Type B pancreatic cell (in vitro differentiated cells): ENCODE measurements at places on chromosomes 11 and 22. TPM values are rescaled to one million over a fixed set of nuclear protein-coding genes. Genes with fewer than 3 reads are reported as not detected.
A peak's percentile ranks its signal among the peaks of the same experiment; 100 is the strongest.

Gene OR51B5
- not detected in 2 replicates for total RNA-seq

Gene PLAAT5
- total RNA-seq: 2.0 and 9.9 TPM in 2 replicates

Gene C11orf65
- total RNA-seq: 0.70 and 1.0 TPM in 2 replicates

DNA sequence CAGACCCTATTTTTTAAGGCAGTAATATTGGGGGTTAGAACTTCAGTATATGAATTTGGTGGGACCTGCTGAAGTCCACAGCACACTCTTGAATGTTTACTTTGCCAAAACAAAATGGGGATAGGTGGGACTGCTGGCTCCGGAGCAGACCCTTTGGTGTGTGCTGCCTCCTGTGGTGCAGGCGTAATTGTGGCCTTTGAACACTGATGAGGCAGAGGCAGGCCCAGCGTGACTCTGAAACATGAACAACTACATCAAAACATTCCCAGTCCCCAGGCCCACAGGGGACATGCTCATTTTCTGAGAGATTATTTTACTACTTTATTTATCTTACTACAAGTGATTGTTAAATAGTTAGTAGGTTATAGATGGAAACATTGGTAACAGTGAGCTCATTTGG, 225.0 kb upstream of the TBCEL start:
- DNase-seq: no peak
- peaks cover 10% of the 10 kb centered on the region for H3K27me3 ChIP-seq
- H3K4me1 ChIP-seq: peaks cover 11% of the 10 kb centered on the region
- peak overlapping the region; percentile 51 for H3K27ac ChIP-seq
- H3K36me3 ChIP-seq: no peaks in the 10 kb centered on the region

- peak within 1 kb of the TSS; percentile 87 for H3K27ac ChIP-seq
- H3K4me3 ChIP-seq: peak within 1 kb of the TSS; percentile 91
- no peaks in the 10 kb centered on the region for H3K36me3 ChIP-seq
- H3K27me3 ChIP-seq: peaks cover 30% of the 10 kb centered on the region
These were observed at the start of gene SMCO4 for GRCh38 chr11:93543292-93543977. Gene SMCO4 (minus strand): TSS chr11:93543391. CDS start chr11:93479189, 64,202 bp downstream.

GRCh38 chr11:128720522-128720985, 26.7 kb downstream of the FLI1 start:
- peak overlapping the region; percentile 84 for H3K27ac ChIP-seq
- DNase-seq: no peak
- H3K4me1 ChIP-seq: peaks cover 74% of the 10 kb centered on the region
- peak overlapping the region; percentile 42 for H3K4me3 ChIP-seq

GRCh38 chr22:47014636-47015345, 252.3 kb downstream of the TBC1D22A start:
- H3K27me3 ChIP-seq: no peaks in the 10 kb centered on the region
- H3K27ac ChIP-seq: no peak overlapping the region
- peaks cover 5% of the 10 kb centered on the region for H3K36me3 ChIP-seq
- no peak for DNase-seq

DNA sequence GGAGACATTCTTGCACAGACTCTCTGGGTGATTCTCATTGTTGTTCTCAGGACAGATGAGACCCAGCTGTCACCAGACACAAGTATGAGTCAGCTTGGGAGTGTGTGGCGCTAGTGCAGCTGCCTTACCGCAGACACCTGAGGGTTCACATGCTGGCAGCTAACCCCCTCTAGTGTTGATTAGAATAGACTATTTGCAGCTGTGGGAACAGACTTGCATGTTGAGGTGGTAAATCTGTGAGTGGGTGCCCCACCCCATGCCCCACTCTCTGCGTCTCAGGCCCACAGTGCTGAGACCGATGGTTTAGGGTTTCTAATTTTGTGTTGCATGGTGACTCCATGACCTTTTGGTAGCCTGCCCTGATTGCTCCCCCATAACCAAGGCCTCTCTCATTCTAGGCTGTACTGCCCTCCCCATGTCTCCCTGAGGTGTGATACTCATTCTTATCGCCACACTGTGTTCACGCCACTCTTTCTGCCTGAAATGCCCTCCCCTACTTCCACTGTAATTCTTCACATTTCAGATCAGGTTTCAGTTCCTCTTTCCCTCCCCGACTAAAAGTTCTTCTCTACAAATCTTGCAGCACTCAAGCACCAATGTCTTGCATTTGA, 73.7 kb upstream of the KIRREL3 start:
- peaks cover 4% of the 10 kb centered on the region for H3K4me1 ChIP-seq
- no peak overlapping the region for H3K27ac ChIP-seq
- no peak overlapping the region for H3K4me3 ChIP-seq
- no peak for DNase-seq
- peaks cover 15% of the 10 kb centered on the region for H3K27me3 ChIP-seq

- H3K4me3 ChIP-seq: no peak overlapping the region
- peaks cover 2% of the 10 kb centered on the region for H3K27me3 ChIP-seq
- H3K4me1 ChIP-seq: peaks cover 33% of the 10 kb centered on the region
These were observed 6.7 kb downstream of the P2RX3 start for GRCh38 chr11:57344826-57345225.
